ENCODE measurements at places on chromosomes 16 and 17.

DNA sequence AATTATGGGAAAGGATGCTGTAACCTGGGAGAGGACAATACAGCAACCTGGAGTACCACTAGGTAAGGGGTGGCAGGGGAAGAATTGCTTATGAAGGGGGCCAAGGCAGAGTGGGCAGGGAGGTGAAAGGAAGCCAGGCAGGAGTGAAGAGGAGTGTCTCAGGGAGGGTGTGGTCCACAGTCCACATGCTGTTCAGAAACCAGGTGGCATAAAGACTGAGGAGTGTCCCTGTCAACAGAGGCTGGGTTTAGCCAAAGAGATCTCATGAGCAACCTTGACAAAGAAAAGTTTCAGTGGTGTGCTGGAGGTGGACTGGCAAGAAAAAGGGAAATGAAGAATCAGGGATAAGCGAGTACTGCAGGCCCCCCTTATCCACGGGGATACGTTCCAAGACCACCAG, 88.4 kb downstream of the SPACA3 start:
- no peak for DNase-seq

DNA sequence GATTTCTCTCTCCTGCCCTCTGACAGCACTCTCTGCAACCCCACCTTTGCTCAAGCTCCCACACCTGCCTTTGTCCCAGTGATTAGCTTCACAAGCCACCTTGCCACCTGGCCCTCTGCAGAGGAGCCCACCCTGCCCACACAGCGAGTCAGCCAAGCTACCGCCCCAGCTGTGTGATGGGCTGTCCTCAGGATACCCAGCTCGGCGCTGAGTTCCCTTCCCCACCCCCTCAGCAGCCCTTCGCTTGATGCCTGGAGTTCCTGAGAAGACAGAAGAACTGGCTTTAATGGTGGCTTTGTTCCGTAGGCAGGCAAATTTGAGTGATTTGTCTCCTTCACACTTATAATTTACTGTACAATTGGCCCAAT, 266.4 kb downstream of the CBLN1 start:
- no peak for DNase-seq

- DNase-seq = no peak
These were observed 583.0 kb upstream of the CDH11 start for GRCh38 chr16:65704866-65705265.

DNA sequence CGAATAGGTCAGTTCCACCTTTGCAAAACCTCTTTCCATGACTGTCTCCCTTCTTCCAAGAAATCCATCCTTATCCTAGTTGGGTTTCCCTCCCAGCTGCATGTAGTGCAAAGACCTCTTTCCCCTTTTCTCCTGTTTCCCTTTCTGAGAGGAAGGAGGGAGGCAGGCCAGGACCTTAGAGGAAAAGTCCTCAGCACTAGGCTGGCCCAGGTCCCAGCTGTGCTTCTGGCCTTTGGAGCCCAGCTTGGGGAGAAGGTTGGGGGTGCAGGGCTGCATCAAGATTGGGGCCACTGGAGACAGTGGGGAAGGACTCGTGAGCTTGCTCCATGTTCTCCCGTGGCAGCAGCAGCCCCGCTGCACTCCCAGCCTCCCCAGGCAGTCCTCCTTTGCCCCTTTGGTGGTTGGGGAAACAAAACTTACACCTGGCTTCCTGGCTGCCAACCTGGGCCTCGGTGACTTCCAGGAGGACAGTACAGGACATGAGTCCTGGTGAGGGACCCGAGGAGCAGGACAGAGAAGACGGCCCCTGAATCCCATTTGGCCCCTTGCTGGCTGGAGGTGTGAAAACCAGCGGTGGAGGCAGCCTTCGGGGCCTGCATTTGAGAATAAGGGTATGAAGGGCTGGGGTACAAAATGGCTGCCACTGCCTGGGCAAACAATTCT, 481 bp downstream of the HEXIM2 start:
- DNase-seq = no peak

DNA sequence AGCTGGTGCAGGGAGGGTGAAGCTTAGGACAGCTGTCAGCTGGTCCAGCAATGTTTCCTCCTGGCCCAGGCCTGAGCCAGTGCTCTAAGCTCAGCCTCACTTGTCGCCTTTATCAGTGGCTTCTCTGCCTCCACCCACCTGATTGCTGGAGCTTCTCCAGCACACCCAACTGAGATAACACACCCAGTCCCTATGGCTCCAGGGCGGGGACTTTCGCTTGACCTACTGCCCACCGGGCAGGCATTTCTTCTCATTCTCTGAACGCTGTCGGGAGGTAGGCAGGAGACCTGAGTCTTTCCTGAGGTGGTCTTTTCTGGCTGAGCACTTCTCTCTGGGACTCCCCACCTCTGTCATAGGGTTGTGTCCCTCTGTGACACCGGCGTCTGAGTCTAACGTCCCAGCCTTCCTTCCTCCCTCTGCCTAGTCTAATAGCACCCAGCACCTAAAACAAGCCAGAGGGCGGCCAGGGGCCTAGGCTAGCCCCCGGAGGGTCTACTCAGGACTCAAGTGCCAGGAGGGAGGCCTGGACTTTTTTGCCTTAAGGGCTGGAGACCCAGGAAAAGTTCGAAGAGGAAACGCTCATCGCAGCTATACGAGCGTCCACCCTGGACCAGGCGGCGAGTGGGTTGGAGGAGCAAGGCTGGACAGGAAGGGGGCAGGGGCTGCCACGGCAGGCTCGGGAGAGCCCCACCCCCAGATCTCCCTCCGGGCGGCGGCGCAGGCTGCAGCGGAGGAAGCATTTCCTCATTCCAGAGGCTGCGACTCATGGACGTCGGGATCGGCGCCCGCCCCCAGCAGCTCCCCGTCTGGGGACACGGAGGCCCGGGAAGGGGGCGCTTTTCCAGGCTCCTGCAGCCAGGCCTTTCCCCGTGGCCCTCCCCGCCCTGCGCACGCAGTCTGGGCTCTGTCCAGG, 756 bp downstream of the TAX1BP3 start:
- no peak for DNase-seq

DNA sequence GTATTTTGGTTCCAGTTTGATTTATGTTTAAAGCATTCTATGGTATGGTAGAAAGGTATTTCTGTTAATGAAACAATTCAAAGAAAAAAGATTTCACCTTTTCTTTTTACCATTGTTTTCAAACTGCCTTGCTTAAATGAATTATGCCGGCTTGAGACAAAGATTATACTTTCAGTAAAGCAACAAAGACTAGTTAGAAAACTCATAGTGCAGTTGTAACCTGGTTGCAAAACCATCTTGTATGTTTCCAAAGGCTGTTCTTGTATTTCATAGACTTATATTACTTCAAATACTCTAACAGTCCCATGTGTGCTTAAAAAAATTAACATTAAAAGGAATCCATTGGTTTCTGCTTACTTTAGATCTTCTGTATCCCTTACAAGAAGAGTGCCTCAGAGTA, 118.5 kb upstream of the NACA2 start:
- DNase-seq = no peak

- peak; percentile 25 for DNase-seq
These were observed 12.6 kb upstream of the ASGR1 start for GRCh38 chr17:7191571-7192270.

DNA sequence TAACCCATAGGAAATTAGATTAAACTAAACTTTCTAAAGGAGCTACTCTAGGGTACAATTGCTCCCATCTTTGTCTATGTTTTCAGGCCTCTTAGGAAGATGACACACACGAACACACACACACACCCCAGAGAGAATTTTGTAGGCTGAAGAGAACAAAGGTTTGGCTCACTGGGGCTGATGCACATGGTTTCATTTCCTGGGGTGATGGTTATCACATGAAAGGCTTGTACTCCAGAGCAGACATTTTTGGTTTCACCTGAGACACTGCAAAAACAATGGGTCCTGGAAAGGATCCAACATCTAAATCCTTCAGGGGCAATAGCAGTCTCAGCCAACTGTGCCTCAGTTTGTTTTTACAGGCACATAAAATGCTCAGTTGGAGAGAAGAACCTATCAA, 62.8 kb downstream of the GRB7 start:
- DNase-seq = no peak

DNA sequence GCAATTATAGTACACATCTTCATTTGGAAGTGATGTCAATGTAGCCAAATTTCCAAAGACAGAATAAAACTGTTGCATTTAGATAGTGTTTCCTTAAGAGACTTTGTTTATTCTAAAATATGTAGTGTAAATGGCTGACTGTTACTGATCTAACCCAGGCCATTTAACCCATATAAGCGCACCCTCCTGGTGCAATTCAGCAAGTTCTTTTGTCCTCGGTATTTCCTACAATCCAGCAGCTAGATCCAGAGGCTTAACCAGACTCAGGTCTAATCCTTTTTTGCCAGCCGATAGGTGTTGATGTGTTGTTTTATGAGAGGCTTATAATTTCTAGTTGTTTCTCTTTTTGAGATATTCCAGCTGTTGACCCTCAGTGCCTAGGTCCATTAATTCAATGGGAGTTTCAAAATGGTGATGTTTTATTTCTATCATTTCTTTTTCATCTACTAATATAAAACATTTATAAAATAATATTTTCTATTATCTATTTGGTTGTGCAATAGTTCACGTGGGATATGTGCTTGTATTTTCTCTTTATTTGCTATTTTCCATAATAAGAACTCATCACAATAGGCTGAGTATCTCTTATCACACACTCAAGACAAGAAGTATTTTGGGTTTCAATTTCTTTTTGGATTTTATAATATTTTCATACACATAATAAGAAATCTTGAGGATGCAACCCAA, 14.5 kb downstream of the ABCA9 start:
- no peak for DNase-seq

DNA sequence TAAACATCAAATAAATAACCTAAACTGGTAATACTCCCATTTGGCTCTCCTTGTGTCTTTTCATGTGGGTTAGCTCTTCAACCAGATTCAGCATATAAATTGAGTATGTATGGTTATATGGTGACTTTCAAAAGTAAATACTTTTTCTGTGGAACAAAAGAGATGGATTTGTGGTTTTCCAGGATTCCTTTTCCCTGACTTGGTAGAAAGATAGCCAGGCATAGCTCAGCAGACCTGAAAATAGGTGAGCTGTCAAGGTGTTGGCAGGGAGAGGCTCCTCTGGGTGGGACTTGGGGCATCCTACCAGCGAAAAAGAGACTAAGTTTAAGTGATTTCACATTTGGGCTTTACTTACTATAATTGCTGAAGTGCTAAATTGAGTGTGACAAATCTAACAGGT, 80.3 kb downstream of the FTO start:
- DNase-seq = no peak

- peak; percentile 69 for DNase-seq
These were observed at the start of gene HOXB7 for GRCh38 chr17:48610282-48611211. Gene HOXB7 (minus strand): TSS chr17:48611017. CDS start chr17:48610918, 99 bp downstream.

GRCh38 chr17:81069135-81069645, 34.2 kb downstream of the BAIAP2 start:
- DNase-seq = no peak

GRCh38 chr16:68406458-68407152, 41.7 kb downstream of the SMPD3 start:
- no peak for DNase-seq
